ENCODE measurements at places on chromosomes 6 and 20.

DNA sequence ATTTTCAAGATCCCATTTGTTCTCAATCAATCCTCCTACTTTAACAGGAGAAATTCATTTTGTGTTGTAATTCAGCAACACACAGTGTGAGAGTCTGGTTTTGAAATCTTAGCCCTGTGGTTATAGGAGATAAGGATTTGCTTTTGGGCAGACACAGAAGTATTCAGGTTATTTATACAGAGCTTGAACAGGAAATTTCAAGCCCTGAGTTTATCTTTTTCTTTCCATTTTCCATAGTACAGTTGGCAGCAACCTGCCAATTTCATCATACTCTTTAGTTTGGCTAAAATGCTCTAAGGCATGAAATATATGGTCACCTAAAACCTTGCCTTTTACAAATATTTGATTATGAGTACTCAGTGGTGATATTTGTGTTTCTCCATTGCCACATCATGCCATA lies 41.4 kb downstream of the PKIB start:
- no peak for DNase-seq

- DNase-seq, result no peak
These were observed 239.6 kb downstream of the LRFN2 start for GRCh38 chr6:40347571-40348011.

DNA sequence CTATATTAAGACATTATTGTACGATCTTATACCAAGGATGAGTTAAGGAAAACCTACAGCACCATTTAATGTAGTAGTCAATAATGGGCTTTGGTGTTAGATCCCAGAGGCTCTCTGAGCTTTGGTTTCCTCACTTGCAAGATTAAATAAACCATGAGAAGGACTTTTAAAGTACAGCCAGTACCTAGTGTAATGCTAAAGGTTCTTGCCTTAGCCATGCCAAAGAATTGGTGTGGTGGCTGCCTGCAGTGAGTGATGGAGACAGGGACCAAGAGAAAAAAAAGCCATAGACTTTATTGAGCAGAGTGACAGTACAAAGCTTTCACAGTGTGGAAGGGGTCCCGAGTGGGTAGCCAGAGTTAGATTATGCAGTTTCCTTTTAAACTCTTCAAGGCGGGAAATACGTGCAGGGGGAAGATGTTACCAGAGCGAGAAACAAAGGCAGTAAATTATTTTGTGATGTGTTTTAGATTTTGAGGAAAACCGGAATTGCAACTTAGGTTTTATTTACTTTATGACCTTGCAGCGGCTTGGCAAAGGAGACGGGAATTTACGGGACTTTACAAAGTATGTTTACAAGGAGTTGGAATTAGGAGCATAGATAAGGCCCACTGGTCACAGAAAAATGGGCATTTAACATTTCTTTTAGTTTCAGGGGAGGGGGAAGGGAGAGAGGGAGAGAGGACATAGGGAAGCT lies 100.4 kb downstream of the MYO6 start:
- DNase-seq, result no peak

DNA sequence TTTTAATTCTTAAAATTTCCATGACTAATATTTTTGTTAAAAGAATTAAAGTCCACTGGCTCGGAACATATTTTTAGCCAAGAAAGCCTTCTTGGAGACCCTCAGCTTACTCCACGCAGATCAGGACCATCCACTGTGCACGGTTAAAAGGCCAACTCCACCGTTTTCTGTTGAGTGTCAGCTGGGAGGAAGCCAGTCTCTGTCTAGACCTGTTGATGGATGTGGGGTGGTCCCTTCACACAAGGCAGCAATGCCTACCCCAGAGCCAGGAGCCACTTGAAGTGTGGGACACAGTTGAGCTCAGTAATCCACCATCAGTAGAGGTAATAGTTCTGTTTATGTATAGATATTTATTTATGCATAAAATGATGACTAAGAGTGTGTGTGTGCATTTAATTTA lies 19.9 kb upstream of the QKI start:
- DNase-seq, result no peak

- DNase-seq, result no peak
These were observed 34.5 kb downstream of the CENPW start for GRCh38 chr6:126374372-126374771.

DNA sequence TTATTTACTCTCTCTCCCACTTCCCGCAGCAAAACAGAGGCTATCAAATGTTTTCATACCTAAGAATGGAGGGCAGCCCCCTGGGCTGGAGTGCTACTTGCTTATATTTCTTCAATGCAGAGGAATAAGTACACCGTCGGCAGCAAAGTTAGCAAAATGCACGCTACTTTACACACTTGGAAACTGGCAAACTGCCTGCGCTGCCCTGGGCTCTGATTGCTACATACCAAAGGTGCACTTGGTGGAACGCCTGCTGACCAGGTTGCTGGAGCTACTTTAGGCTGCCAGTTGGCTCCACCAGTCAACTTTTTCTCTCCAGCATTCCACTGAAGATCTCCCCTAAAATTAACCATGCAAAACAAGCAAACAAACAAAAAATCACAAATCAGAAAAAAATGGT lies 62.4 kb downstream of the PRSS35 start:
- DNase-seq, result no peak

DNA sequence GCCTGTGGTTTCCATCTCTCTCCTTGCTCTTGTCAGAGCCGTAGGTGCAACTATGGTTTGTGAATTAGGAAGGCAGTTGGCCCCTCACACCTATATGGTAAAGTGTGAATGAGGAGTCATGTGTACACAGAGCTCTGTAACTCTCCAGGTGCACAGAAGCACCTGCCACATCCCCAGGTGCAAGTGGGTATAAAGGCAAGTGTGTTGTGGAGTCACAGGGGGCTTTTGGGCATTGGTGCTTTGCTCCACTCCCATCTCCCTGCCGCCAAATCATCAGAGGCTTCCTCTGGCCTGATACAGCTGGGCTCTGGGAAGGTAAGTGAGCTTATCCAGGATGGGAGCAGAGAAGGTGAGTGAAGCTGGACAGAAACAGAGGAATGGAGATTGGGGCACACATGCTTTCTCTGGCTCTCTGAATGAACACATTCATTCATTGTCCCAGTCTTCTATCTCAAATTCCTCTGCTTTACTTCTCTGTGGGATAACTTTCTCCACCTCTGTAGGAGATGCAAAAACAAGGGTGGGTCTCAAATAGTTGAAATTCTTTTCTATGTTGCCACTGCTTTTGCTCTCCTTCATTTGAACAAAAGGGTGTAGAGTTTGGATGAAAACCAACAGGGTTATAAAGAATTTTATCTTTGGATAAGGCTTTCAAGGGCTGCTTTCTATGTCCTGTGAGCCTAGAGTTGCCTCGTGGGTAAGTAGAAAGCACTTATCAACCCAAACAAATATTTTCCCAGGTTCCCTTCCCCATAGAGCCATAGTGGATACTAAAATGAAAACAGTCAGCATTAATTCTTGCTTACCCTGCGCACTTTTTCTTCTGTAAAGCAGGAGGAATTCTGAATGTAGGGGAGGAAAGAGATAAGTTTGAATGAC lies 45.0 kb upstream of the RIPOR2 start:
- no peak for DNase-seq

GRCh38 chr6:84424956-84425355 lies 197.5 kb upstream of the CEP162 start:
- DNase-seq, result no peak

DNA sequence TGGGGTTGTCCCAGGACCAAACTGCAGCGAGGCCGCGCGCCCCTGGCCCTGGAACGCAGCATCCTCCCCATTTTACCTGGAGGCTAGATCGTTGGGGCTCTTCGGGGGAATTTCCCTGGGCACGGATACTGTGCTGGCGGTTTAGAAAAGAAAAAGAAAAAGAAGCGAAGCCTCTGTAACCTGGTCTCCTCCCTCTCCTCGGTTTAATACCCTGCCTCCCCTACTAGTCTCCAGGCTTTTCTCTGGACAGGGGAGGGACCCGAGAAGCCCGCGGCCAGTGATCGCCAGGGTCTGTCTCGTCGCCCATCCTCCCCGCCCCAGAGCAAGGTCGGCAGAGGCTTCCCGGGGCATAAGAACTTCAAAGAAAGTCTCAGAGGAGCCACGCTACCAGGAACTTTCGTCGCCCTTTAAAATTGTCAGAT lies 6.1 kb upstream of the LAMP5 start:
- DNase-seq, result no peak

DNA sequence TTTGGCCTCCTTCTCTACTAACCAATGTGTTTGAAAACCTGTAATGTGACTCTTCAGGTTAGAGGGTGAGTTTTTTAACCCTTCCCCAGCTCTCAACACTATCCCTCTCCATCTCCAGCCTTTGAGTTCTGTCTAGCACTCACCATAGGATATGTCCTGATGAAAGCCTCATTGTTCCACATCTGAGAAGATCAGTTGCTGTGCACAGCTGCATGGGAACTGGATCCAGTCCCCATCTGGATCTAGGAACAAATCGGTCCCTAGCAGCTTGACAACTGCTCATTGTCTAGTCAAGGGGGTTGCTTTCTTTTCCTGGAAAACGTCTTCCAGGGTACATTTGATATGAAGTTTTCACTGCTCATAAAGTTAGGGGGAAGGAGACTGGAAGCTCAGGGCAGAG lies 45.4 kb upstream of the AGPAT4 start:
- DNase-seq, result peak; percentile 19

GRCh38 chr6:163620670-163621330 lies 206.3 kb downstream of the QKI start:
- DNase-seq, result no peak

DNA sequence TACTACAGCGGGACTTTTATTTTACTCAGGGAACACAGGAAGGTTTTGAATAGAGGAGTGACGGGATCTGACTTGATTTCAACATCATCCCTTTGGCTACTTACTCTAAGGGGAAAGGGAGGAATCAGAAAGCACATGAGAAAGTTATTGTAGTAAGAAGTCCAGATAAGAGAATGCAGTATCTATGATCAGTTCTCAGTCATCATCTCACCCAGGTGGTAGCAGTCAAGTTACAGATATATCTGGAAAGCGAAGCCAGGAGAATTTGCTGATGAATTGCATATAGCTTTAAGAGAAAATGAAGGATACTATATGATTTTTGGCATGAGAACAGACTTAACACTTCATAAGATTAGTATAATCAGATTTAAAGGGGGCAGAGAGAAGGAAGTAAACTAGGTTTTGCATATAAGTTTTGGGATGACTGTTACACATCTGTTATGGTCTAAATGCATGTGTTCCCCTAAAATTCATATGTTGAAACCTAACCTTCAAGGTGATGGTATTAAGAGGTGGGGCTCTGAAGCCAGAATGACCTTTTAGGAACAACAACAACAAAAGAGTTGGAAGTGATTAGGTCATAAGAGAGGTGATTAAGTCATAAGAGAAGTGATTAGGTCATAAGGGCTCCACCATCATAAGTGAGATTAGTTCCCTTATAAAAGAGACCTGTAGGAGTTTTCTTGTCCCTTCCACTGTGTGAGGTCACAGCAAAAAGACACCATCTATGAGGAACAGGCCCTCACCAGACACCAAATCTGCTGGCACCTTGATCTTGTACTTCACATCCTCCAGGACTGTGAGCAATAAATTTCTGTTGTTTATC lies 6.7 kb downstream of the RAD21L1 start:
- DNase-seq, result no peak

DNA sequence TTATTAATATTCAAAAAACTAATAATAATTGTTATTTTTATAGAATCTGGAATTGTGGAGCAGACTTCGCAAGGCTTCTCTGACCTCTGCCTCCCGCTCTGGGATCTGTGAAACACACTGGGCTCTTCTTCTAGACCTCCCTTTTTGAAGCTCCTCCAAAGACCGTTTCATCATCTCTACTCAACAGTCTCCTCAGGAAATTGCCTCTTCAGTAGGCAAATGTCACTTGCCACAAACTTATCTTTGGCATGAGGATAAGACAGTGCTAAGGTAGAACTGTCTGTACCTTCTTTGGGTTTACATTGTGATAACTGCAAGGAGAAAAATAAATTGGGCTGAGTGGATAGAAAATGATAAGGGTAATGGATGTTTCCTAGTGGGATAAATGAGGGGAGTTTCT lies 2.3 kb upstream of the MAS1L start:
- DNase-seq, result no peak

DNA sequence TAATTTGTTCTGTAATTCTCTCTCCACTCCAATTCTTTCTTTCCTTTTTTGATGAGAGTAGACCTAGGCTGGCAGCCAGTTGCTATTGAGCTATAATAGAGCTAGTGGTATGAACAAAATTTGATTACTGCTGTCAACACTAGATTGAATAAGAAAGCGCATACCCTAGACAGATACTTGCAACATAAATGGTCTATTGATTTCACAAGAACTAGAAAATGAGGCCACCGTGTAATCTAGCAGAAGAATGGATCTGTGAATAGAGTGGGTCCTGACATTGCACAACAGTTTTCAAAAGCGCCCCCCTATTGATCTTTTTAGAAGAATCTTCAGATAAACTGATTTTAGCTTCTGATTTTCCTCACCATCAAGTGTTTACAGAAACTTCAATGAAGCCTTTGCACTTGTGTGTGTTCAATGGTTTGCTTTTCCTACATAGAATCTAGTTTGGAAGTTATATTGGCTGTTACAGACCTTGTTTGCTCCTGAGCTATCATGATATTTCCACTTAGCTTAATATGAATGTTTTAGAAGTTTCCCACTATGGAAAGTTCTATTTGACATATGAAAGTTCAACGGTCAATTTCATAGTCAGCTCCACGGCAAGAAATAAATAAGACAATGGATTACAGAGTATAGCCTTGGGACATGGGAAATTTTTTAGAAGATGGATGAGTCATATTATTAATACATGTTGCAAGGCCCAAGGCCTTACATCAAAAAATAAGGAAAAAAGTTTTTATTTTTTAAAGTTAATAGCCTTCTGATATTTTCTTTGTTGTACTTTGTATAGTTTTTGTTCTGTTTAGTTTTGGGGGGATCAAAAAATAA lies 55.6 kb downstream of the UTRN start:
- DNase-seq, result no peak

- no peak for DNase-seq
These were observed 352.5 kb downstream of the CDH26 start for GRCh38 chr20:60310560-60311349.

- DNase-seq, result no peak
These were observed 437.7 kb downstream of the PLCB1 start for GRCh38 chr20:8569766-8570165.

DNA sequence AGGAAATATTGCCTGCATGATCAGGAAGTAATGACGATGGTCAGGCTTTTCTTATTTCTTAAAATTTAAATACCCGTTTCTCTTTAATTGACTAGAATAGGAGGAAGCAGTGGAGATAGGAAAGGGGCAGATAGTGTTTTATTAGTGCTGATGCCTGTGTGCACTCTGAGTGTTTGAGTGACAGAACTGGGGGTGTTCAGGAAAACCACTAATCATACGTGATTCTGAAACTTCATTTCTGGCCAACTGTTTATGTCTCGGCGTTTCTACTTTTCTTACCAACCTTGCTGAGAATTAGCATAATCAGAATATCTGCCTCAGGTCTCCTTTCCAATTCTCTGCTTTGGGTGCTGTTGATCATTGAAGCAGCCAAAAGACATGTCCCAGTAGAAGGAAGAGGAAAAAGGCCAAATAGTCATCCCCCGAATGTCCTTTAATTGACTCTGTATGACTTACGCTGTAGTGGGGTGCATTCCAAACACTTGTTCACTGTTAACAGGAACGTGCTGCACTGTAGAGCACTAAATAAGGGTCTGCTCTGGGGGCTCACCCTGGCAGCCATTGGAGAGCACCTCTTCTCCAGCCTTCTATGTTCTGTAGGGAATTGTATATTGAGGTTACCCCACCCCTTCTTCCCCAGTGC lies 152.9 kb downstream of the JARID2 start:
- DNase-seq, result no peak

All from hindlimb muscle (tissue), 1 donor.